ENCODE measurements at places on chromosomes 4 and X.

- no peak for DNase-seq
Observed at GRCh38 chr4:181204109-181204508, 1039.1 kb upstream of the TENM3 start.

GRCh38 chr4:148184922-148185321 lies 257.3 kb downstream of the NR3C2 start:
- DNase-seq: no peak

GRCh38 chr4:62209757-62210485 lies 1009.8 kb downstream of the ADGRL3 start:
- no peak for DNase-seq

DNA sequence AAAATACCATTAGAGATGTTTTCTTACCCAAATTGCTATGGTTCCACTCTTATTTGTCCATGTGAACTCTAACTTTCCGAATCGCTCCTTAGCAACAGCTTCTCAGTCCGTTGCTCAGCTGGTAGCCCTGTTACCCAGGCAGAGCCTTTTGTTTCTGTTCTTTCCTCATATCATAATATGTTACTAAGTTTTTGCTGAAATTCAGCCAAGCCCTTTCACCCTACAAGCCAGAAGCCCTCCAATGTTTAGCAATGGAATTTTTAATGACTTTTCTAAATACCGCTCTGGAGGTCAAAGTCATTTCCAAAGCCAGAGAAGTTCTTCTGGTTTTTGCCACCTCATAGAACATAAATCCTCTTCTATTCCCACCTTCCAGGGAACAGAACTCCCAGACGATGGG lies 1029.5 kb downstream of the C4orf33 start:
- no peak for DNase-seq

DNA sequence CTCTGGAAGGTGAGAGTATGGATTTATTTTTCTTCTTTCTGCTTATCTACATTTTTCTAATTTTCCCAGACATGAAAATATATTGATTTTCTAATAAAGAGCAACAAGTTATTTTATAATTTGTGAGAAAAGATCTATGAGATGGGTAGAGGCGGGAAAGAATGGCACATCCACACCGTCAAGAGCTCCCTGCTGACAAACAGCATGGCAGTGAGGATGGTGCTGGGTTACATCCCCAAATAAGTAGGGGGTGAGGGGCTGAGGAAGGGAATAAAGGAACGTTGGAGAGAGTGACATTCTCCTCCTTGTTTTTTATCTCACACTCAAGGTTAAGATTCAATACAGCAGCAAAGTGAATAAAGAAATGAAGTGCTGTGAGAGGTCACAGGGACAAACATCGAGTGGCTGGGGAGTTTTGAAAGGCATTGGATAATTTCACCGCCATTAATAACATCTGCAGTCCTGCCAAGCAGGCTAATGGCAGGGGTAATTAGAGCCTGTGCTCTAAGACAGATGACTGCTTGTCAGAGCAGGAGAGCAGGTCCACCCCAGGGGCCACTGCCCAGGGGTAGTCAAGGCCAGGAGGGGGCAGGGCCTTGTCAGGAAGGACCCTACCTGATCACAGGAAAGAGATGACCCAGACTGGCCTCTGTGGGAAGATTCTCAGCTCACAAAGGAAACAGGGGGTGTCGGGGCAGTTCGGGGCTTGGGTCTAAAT lies 323.8 kb downstream of the FBXW7 start:
- DNase-seq: no peak

GRCh38 chr4:88757067-88757466 lies 59.4 kb upstream of the NAP1L5 start:
- DNase-seq: no peak

- DNase-seq: no peak
Observed at GRCh38 chr4:166482758-166483157, 609.7 kb downstream of the TLL1 start.

DNA sequence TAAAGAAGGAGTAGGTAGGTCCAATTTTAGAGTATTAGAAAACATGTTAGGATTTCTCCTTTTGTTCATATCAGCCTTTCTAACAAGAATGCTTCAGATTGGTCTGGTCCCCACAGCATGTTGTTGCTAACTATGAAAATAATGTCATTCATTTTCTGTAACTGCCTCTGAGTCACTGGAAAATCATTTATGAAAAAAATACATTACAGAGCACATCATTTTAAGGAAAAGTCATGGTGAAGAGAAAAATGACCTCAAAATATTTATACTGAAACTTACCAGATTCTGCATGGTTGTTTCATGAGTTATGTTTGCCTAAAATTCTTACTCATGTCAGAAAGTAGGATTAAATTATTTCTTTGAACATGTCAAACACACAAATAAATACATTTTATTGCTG lies 35.2 kb downstream of the DTHD1 start:
- DNase-seq: no peak

GRCh38 chr4:177322266-177322665 lies 12.6 kb downstream of the NEIL3 start:
- no peak for DNase-seq

DNA sequence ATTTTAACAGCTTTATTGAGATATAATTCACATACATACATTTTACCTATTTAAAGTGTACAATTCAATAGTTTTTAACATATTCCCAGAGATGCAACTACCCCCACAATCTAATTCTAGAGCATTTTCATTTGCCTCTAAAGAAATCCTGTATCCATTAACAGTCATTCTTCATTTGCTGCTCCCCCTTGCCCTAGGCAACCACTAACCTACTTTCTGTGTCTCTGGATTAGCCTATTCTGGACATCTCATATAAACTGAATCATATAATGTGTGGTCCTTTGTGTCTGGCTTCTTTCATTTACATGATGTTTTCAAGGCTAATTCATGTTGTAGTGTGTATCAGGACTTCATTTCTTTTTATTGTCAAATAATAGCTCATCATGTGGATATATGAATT lies 105.1 kb upstream of the GRPR start:
- no peak for DNase-seq

DNA sequence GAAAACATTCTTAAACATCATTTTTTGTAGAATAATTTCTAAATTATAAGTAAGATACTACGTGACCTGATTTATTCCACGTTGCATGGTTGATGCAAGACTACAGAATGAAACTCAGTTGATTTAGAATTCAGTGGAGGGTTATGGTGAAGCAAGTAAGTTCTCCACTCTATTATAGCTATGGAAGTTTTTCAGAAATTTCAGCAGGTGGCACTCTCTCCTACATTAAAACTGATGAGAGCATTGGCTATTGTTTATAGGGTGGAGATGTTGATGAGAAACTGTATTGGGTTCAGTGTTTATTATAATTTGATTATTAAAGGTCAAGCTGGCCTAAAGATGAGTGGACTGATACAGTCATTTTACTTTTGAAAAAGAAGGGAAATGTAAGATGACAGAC lies 88.0 kb downstream of the FNIP2 start:
- peak; percentile 47 for DNase-seq

GRCh38 chr4:99847362-99847976 lies 30.8 kb downstream of the DAPP1 start:
- DNase-seq: peak; percentile 75

GRCh38 chr4:67288964-67289363 lies 256.3 kb downstream of the CENPC start:
- peak; percentile 65 for DNase-seq

DNA sequence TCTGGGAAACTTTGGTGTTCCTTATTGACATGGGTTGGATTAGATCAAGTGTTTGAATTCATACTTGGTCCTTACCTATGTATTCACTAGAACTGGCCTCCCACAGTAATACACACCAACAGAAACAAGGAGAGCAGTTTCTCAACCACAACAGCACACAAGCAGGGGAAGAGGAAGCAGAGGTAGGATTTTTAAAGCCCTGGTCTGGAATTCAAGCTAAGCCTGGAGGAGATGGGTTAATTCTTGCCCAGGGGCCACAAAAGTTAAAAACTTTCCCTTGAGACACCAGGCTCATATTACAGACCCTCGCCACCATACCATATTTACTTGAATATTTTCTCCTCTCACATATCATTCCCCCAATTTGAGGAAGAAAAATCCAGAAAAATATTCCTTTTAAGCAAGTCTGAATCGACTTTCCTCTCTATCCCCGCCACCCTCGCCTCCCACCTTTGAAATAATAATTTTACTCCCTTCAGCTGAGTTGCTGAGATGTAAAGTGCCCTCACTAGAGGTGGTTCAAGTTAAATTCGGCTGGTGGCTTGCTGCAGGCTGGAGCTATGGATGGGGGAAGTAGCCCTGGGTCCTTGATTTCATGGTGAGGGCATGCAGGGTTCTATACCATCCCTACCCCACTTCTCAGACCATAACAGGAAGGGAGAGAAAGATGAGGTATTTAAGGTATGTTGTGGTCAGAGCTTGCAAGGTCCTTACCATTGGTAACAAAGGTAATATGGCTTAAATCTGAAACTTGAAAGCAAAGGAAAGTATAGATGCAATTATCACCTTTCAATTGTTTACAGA lies 440.2 kb downstream of the INPP4B start:
- DNase-seq: no peak

DNA sequence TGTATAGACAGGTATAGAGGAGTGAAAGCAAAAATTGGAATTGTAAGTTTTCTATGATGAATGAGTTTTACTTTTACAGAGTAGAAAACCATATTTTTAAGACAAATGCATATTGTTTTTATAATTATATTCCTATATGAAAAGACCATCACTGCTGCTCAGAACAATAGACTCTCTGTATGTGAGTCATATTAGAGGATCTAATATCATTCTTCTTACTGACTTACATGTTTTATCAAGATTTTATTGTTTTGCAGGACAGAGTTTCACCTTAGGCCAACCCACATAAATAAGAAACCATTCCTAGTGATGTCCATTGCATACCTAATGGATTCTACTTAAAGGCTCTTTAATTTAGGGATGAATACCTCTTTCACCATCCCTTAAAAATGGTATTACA lies 88.6 kb downstream of the NR3C2 start:
- no peak for DNase-seq

DNA sequence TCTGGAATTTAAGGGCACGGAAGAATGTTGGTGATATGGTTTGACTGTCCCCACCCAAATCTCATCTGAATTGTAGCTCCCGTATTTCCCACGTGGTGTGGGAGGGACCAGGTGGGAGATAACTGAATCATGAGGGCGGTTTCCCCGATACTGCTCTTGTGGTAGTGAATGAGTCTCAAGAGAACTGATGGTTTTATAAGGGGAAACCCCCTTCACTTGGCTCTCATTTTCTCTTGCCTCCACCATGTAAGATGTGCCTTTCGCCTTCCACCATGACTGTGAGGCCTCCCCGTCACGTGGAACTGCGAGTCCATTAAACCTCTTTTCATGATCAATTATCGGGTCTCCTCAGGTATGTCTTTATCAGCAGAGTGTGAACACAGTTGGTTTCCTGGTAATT lies 25.6 kb upstream of the DHRSX start:
- no peak for DNase-seq

DNA sequence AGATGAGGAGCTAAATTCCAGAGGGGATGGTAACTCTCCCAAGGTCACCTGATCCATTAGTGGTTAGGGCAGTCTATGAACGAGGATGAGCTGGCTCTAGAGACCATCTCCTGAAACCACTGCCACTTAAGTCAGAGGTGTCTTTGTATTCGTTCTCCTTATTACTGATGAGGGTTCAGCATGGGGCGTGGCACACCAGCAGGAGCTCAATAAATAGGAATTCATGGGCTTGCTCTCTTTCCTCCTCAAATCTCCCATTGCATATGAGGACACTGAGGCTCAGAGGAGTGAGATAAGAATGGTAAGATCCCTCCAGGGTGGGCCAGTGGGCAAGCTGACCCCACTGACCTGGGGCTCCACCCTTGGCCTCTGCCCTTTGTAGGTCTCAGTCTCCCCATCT lies 1.7 kb upstream of the GATA1 start:
- DNase-seq: no peak

DNA sequence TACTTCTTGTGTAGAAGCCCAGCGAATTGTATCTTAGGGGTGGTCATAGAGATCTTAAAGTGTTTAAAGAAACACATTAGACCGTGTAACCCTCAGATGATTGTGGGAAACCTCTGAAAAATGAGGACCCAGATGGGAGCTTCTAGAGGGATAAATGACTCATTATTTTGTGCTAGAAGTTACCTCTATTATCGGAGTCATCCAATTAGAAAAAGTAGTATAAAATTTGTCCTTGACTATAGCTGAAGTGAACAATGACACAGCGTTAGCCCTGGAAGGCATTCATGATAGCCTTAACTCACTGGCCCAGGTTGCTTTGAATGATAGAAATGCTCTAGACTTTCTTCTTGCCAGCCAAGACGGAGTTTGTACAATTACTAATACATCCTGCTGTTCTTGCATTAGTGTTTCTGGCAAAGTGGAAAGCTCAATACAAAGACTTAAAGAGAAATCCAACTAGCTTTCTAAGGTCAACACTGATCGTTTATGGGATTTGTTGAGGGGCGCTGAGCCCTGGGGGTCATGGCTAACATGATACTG lies 178.9 kb upstream of the VEGFC start:
- no peak for DNase-seq

- DNase-seq: peak; percentile 19
Observed at GRCh38 chrX:3815896-3816664, 102.6 kb upstream of the PRKX start.

GRCh38 chr4:130698251-130698650 lies 1602.3 kb downstream of the C4orf33 start:
- DNase-seq: no peak

DNA sequence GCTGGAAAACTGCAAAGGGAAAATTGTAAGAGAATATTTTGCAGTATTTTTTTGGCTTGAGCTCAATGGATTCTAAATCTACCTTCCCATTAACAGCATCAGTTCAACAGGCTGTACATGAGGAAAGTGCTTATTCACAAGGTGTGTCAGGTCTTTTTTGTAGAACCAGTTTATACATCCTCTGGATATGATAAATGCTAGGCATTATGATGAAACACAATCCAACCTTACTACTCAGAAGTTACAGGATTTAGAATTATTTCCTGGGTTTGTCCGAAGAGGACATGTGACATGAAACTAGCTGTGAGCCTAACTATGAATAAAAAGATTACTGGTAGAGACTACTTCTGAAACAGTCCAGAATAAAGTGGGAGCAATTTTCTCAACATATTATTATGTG lies 49.5 kb downstream of the ATXN3L start:
- no peak for DNase-seq

DNA sequence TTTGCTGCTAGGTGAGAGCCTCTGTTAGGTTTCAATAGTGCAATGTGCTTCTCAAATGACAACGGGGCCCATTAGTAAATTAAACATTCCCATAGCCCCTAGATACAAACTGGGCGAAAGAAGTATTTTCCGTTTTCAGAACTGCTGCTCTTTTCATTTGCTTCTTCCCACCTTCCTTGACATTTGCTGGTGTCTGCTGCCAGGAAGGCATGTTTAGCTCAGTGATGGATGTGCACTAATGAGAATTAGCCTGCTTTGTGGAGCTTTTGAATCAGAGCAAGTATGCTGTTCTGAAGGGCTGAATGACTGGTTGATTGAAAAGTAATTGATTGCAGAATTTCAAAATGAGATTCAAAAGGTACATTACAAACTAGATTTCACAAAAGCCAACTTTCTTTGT lies 57.0 kb downstream of the SHROOM3 start:
- no peak for DNase-seq
